NCI-H1694 treated with DMSO at 0.1 percent for 48 hours (cell line): ENCODE measurements at places on chromosomes 12 and 14.

DNA sequence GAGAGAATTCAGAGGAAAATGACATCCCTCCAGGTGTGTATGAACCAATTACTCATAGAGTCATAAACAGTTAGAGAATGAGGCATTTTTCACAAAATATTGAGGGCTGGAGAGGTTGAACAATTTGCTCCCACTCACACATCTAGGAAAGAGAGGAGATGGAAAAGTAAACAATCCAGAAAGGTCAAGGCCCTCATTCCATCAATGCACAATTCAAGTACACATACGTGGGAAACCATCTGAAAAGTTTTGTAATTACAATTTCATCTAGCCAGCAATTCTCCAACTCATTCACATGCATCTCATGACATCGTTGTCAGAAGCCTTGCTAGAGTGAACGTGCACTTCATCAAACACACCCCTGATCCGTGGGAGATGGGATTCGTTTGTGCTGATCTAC lies 15.7 kb upstream of the BCL2L14 start:
- no peak for DNase-seq

DNA sequence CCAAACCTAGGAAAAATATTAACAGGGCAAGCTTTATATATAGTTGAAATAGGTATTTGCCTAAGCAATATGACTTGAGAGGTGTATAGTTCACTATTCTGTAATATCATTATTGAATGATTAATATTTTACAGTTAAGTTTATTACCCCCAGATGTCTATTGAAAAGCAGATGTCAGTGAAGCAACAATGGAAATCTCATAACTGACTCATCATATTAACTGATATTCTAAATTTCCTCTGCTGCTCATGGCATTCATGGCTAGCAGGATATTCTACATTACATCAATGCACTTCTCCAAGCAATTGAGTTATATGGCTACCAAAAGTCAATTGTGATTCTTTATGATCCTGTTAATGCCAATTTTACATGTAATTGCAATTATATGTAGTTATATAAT lies 9.7 kb upstream of the MAGOHB start:
- DNase-seq: no peak

GRCh38 chr12:127516467-127516866 lies 750.5 kb upstream of the TMEM132C start:
- no peak for DNase-seq

- no peak for DNase-seq
Observed at GRCh38 chr14:24310265-24310645, 315 bp downstream of the LTB4R2 start.

GRCh38 chr14:100616854-100617409 lies 29.7 kb upstream of the BEGAIN start:
- no peak for DNase-seq

DNA sequence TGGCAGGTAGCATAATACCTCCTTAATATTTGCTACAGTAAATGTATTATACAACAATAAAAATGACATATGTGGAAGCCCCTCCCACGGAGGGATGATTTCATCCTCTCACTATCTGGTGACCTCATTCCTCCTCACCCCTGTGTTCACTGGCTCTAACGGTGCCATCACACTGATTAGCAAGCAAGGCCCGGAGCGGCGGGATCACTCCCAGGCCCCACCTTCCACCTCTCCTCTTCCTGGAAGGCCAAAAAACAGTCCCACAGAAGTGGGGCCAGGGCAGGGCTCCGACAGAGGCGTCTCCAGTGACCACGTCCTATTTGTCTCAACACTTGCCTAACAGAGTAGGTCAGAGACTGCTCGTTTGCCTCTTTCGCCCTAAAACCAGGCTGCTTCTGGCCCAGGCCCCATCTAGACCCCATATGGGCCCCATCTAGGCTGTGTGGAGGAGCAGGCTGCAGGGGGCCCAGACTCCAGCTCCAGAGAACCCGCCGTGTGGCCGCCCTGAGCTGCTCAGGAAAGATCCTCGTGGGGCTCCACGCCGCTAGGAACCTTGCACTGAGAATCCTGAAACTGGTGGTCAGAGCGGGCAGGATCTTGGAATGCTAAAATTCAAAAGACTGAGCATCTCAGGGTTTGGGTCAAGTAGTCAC lies 3.7 kb downstream of the SELPLG start:
- no peak for DNase-seq
